ENCODE measurements at places on chromosomes 5 and 9.

GRCh38 chr5:115257981-115258380, 4.7 kb downstream of the PGGT1B start:
- no peak for DNase-seq

- no peak for DNase-seq
Measured at GRCh38 chr5:91103353-91104061, 279.6 kb downstream of the ARRDC3 start.

DNA sequence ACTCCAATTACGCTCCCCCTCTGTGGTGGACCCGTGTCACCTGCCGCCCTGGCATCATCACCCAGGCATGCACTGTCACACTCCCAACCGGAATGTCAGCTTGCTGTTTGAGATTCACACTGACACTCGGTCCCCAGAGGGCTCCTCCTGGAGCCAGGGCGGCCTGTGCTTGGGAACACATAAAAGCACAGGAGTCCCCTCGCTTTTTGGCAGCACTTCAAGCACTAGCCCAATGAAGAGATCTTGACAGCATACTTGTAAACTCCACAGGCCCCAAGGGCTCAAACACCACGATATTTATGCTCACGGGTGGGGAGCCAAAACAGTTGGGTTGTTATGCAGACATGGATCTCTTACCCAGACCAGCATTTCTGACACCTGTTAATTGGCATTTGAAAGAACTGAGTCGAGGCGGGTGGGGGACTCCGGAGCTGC, 90.8 kb upstream of the EGFLAM start:
- DNase-seq, result no peak

GRCh38 chr5:59810041-59810440, 83.5 kb downstream of the PDE4D start:
- peak; percentile 54 for DNase-seq

DNA sequence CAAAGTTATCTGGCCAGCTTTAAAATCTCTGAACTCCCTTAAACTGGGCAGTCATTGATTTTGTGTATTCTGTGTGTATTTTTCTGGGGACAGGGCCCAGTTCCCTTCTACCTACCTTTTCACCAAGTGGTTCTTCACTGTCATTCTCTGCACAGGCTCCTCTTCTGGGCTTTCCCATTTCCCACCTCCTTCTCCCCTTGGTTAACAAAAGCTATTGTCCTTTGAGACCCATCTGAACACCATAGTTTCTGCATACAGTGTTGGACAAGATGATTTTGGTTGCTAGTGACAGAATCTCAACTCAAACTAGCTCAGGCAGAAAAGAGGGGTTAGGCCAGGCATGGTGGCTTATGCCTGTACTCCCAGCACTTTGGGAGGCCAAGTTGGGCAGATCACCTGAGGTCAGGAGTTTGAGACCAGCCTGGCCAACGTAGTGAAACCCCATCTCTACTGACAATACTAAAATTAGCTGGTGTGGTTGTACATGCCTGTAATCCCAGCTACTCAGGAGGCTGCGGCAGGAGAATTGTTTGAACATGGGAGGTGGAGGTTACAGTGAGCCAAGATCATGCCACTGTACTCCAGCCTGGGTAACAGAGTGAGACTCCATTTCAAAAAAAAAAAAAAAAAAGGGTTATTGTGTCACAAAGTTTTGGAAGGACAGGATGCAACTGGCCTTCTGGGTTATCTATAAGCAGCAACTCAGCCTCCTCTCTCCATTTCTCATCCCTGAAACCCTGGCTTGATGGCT, 31.0 kb upstream of the ANKRD34B start:
- no peak for DNase-seq

GRCh38 chr9:136255166-136255538, 9.5 kb upstream of the QSOX2 start:
- no peak for DNase-seq

DNA sequence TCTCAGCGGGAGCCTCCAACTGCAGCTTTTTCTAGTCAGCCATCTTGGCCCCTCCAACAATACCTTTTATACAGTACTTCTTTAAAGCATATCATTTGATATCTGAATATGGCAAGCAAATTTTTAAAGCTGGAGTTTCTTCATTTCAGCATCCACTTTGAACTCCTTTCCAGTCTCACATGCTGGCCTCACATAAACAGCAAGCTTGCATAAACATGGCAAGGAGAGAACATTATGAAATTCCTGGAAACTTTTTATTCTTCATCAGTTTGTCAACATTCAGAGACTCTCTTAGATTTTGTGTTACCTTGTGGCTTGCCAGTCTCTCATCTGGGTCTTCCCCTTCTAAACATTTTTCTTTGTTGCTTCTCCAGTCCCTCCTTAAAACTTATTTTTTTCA, 745.3 kb downstream of the NR2F1-AS1 start:
- no peak for DNase-seq

- DNase-seq, result no peak
Measured at GRCh38 chr5:3590161-3590966, 5.3 kb upstream of the IRX1 start.

Data from cerebellum (tissue), 4 donors.